Hepatocyte (in vitro differentiated cells): ENCODE measurements at places on chromosomes 2 and 18. TPM values are rescaled to one million over a fixed set of nuclear protein-coding genes. Genes with fewer than 3 reads are reported as not detected.

The OSBPL6 gene
- total RNA-seq = 3.0 and 3.9 TPM in 2 replicates

The STEAP3 gene
- total RNA-seq = 10.2 and 11.2 TPM in 2 replicates

DNA sequence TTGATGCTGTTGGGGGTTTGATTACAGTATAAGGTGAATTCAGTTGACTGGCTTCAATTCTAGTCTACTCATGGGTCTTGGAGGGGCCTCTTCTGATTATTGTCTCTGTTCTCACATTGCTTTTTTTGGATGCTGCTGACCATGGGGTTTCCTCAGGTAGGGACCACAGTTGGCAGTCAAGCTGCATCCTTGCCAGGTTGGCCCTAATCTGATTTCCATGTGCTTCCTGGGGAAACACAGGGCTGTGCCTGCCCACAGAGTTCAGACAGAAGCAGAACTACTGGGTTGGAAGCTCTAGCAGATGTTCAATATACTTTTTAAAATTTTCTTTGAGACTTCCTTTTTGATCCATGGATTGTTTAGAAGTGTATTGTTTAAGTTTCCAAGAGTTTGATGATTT lies 227.3 kb downstream of the XIRP2 start:
- no peak for DNase-seq

GRCh38 chr2:47039913-47040562 lies 115.1 kb downstream of the STPG4 start:
- DNase-seq = no peak

GRCh38 chr2:15092691-15093090 lies 460.2 kb downstream of the LRATD1 start:
- no peak for DNase-seq

GRCh38 chr2:50066873-50067272 lies 912.6 kb upstream of the FSHR start:
- no peak for DNase-seq

GRCh38 chr2:64655873-64656272 lies 2.2 kb upstream of the SERTAD2 start:
- DNase-seq = no peak
